Epithelial cell of esophagus (primary cell): ENCODE measurements at places on chromosomes 2 and 18.

DNA sequence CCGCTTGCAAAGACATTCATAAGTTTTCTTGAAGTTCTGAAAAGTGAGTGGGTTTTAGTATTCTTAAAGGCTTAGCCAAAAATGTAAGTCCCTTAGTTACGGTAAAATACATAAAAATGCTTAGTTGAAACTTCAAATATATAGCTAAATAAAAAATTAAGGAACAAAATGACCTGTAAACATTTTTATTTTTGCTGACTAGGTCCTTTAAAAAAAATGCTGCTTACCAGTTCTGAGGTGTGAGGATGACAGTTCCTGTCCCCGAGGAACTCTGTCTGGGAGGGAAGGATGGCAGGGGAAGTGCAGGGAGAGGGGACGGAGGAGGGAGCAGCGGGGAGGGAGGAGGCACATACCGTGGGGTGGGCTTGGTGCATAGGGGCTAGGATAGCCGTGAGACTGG is 102.8 kb upstream of the BCL2L11 start:
- no peak for DNase-seq

- peak; percentile 44 for DNase-seq
Observed at GRCh38 chr2:177554365-177554764, 161.8 kb downstream of the AGPS start.

DNA sequence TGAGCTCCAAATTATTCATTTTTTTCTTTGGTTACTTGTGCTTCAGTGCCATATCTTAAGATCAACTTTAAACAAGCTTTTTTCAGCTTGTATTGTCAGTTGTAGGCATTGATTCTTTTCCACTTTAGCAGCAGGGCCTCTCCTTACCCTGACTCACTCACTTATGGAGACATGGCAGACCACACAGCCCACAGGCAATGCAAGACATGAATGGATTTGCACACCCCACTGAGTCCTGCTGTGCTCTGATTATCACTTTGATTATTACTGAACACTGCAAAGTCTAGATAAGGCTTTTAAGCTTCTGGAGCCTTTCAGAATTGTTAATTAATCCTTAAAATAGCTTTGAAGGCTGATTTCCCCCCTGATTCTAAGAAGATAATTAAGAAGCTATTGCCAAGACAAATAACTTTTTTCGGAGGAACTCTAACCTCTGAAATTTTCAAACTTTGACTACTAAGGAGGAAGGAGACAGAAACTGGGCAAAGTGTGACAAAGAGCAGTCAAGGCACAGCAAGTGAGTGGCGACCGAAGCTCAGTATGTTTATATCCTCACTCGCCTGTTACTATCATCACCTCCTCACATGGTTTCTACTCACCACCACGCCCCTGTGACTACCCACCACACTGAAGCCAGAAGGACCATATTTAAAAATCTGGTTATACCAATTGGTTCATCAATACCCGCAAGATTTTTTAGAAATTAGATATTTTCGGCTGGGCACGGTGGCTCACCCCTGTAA is 43.3 kb downstream of the CACNB4 start:
- DNase-seq = peak; percentile 56

- DNase-seq = no peak
Observed at GRCh38 chr2:147980940-147981528, 39.5 kb downstream of the ORC4 start.

GRCh38 chr2:231720292-231720986 is 12.1 kb downstream of the PTMA start:
- DNase-seq = no peak

GRCh38 chr2:88179228-88179679 is 9.1 kb downstream of the THNSL2 start:
- no peak for DNase-seq

DNA sequence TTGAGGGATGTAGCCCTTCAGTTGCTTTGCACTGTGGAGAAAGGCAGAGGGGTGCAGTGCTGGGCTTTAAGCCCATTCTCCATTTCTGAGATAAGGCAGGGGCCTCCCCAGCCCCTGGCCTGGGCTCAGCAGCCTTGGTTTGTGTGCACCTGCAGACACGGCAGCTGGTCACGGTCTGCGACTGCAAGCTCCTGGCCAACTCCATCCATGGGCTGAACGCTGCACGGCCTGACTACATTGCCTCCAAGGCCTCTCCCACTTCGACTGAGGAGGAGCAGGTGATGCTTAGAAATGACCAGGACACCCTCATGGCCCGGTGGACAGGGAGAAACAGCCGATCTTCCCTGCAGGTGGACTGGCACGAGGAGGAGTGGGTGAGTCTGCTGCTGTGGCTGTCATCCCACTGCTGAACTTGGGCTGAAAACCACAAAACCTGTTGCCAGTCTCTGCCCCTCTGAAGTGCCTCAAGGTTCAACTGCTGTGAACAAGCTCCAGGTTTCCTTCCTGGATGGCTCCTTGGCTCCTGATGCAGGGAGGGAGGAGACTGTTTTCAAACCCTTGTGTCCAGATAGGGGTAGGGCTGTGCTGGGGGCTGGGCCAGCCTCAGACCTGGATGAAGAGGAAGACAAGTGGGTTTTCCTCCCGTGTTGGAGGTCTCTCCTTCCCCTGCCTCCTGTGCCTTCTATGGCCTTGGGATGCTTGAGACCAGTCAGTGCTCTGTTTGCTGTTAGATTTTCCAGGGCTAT is 54.0 kb downstream of the COA5 start:
- no peak for DNase-seq

GRCh38 chr2:12270876-12271588 is 445.7 kb upstream of the TRIB2 start:
- DNase-seq = no peak

DNA sequence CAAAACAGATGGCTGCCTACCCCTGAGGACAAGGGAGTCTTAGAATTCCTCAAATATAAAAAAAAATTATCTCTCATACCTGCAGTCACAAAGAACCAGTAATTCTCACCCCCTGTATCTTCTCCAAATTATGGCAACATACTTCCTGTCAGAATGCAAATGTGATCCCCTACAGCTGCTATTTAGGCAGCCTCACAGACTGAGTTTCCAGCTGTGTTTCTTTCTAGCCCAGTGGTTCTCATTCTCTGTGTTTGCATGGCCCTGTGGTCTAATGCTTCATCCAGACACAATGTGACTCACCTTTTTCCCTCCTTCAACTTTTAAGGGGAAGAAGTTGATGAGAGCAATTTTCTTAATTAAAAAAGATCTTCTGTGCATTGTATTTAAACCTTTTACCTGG is 726.3 kb downstream of the TSN start:
- DNase-seq = no peak

DNA sequence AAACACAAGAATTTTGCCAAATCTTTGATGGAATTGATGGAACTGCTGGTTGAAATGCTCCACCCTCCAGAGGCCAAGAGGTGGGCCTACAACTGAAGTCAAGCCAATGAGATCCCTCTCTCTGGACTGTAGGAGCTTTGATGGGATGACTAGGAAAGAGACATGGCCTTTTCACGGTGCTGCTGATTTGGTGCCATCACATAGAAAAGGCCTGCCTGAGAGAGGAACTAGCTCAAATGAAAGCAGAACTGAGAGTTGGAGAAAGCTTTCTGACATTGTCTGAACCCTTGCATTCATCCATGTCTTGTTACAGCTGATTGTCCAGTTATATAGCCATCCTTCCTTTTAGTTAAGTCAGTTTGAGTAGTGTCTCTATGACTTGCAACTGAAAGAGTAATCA is 283.8 kb upstream of the LYPD1 start:
- DNase-seq = no peak

DNA sequence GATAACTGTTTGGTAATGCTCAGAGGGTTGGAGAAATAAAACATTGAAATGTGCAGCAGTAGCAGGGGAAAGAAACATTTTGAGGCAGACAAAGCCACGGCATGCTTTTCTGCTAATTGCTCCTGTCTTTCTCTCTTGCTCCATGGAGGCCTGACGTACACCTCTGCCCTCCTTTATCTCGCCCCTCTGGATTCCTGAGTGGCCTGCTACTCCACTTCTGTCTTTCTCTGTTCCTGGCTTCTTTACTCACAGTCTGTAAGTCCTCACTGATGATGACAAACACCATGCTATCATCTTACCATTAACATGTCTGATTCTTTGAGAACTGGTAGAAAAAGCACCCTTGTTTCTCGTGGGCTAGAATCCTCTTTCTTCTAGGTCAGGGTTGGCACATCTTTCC is 392.9 kb downstream of the MEIS1 start:
- DNase-seq = no peak

DNA sequence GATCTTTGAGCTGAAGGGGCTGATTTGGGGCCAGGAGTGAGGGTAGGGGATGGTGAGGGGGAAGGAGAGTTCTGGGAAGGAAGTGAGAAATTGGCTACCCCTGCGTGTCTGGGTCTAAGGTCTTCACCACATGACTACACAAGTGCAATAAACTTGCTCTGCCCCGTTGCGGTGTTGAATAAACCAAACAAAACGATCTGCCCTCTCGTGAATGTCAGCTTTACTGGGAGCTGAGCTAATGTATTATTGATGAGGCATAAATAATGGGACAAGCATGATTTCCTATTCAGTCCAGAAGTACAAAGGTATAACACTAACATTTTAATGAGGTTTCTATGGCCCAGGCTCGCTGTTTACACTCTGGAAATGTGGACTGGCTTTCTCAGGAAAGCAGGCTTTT is 8.0 kb upstream of the CFAP221 start:
- no peak for DNase-seq

DNA sequence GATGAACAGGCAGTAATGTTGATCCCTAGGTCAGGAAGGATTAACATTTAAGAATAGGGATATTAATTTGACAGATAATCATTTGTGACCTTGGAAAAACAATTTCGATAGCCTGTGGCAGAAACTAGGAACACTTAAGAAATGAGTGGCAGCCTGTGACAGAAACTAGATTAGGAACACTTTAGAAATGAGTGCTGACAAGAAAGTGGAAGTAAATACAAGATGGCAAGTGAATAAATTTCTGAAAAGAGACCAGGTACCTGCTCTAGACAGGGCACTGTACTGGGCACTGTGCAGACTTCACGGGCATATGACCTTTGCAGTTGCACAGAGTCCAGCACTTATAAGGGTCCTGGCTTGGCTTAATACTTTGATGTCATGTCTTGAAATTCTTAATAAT is 5.5 kb upstream of the HNRNPA3 start:
- DNase-seq = no peak

DNA sequence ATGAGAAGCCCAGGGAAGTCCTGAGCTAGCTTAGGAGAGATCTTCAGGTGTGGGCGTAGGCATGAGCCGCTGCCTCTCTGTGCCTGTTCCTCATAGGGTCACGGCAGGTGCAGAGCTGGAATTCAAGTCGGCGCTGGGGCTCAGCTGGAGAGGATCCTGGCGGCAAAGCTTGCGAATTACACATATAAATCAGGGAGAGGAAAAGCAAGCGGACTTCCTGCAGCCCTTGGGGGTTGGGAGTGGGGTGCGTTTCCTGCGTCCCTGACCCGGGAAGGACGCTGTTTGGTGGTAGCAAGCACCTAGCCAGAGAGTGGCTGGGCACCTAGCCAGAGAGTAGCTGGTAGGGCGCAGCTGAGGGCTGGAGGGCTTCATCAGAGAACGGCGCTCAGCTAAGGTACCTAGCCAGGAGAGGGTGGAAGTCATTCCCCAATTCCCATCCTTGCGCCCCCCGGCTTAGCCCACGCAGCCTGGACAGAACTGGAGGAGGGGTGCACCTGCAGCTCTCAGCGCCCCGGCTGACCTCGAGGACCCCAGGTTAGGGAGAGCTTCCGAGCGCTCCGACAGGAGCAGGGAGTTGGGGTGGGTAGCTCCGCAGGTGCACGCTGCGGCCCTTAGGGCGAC is 459 bp upstream of the EFR3B start:
- peak; percentile 64 for DNase-seq

GRCh38 chr2:152425765-152426727 is 91.1 kb downstream of the FMNL2 start:
- DNase-seq = peak; percentile 53

GRCh38 chr2:73850009-73850408 is 21.2 kb downstream of the STAMBP start:
- no peak for DNase-seq

DNA sequence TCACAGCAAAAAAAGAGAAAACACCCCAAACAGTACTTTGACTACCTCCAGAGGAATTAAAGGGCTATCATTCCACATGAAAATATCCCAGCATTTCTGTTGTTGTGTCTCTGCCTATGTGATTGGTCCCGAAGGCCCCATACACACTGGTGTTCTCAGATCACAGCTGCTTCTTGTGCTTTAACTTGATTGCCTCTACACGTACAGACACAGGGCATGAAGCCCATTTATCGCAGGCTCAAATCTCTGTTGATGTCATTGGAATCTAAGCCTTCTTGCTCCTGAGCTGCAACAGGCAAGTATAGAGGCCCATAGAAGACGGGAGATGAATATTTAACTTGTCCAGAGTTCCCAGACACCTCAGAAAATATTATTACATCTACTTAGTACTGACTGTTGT is 405.2 kb downstream of the NCKAP5 start:
- DNase-seq = no peak

DNA sequence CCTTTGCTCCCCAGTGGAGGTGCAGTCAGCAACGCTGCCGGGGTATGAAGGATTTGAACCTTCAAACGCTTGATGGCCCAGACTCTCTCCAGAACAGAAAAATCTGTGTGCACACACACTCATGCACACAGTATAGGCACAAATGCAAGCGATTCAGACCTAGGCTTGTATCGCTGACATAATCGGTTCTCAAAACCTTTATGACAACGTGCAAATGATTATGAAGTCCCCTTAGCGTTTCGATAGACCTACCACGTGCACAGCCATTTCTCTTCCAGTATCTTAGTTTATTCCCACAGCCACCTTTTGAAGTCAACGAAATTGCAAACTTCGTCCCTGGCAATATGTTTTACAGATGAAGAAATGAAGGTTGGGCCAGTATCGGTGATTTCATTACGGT is 138.9 kb upstream of the MYCN start:
- DNase-seq = no peak

DNA sequence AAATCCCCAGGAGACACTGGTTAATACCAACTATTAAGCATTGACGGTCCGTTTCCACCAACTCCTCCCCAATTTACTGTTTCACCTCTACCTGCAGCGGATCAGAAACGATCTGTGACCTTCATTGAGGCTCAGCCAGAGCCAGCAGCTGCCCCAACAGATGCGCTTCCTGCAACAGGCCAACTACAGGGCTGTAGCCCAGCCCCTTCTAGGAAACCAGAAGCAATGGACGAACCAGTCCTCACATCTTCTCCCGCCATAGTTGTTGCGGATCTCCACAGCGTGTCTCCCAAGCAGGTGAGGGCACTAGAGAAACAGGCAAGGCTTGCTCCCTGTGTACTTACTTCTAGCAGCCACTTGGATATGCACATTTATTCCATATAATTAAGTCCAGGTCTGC is 8.5 kb upstream of the RPE start:
- no peak for DNase-seq

DNA sequence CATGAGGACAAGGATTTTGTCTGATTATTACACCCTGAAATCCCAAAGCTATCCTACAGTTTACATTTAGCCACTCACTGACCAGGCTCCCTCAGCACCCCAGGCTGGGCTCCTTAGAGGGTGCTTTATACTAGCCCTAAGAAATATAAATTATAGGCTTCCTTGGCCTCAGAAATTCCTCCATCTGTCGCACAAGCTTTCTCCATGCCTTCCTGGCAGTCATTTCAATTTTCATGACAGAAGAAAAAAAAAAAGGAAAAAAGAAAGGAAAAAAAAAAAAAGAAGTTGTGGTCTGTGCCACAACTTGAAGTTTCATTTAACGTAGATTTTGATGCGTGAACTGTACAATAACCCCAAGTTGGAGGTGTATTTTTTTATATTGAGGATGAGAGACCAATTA is 719.5 kb downstream of the BCL11A start:
- no peak for DNase-seq
